RWPE2 (cell line): ENCODE measurements at places on chromosomes 11 and 22.
A peak's percentile ranks its signal among the peaks of the same experiment; 100 is the strongest.

- H3K4me1 ChIP-seq, result no peaks in the 10 kb centered on the region
- no peaks in the 10 kb centered on the region for H3K36me3 ChIP-seq
- no peak overlapping the region for H3K4me3 ChIP-seq
- no peaks in the 10 kb centered on the region for H3K27me3 ChIP-seq
- H3K27ac ChIP-seq, result no peak overlapping the region
- no peak for DNase-seq
These were observed 1334.0 kb downstream of the TBC1D22A start for GRCh38 chr22:48096411-48096810.

GRCh38 chr11:94025690-94026394, 4.7 kb downstream of the HEPHL1 start:
- no peaks in the 10 kb centered on the region for H3K36me3 ChIP-seq
- DNase-seq, result no peak
- H3K4me1 ChIP-seq, result peaks cover 21% of the 10 kb centered on the region
- H3K27me3 ChIP-seq, result no peaks in the 10 kb centered on the region
- H3K4me3 ChIP-seq, result no peak overlapping the region

GRCh38 chr11:827146-827896, 398 bp upstream of the CRACR2B start:
- H3K36me3 ChIP-seq, result no peaks in the 10 kb centered on the region
- no peak overlapping the region for H3K27ac ChIP-seq
- H3K27me3 ChIP-seq, result peaks cover 18% of the 10 kb centered on the region
- DNase-seq, result no peak

GRCh38 chr11:121895919-121896318, 220.1 kb downstream of the BLID start:
- DNase-seq, result no peak
- no peak overlapping the region for H3K4me3 ChIP-seq
- H3K4me1 ChIP-seq, result peaks cover 54% of the 10 kb centered on the region
- H3K27ac ChIP-seq, result peak overlapping the region; percentile 98

DNA sequence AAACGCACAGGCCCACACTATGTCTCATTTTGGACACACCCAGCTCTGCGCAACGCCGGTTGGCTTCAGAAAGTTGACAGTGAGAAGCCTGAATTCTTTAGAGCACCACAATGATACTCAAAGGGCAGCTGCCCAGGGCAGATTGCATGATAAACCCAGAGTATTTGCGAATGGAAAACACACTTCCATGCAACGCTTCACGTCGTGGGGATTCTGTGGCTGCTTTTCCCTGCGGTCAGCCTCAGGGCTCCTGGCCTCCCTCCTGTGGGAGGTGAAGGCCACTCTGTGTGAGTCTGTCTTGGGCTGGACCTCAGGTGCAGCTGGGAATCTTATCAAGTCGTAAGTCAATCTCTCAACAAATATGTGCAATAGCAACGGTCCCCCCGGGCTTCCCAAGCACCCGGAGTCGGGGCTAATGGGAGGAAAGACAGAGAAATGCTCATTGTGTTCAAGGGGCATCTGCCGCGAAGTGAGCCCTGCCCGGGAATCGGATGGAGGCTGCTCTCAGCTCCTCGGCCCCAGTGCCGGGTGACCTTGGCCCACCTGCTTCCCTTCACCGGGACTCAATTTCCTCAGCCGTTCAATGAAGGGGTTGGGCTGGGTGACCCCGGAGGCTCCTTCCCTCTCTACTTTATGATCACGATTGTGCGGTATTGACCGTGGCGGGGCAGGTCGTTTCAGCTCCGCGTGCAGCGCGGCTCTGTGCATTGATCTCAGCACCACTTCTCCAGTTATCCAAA, 623.6 kb downstream of the BRD1 start:
- no peak for DNase-seq
- H3K4me1 ChIP-seq, result no peaks in the 10 kb centered on the region
- no peak overlapping the region for H3K27ac ChIP-seq
- no peaks in the 10 kb centered on the region for H3K36me3 ChIP-seq
- no peaks in the 10 kb centered on the region for H3K27me3 ChIP-seq

DNA sequence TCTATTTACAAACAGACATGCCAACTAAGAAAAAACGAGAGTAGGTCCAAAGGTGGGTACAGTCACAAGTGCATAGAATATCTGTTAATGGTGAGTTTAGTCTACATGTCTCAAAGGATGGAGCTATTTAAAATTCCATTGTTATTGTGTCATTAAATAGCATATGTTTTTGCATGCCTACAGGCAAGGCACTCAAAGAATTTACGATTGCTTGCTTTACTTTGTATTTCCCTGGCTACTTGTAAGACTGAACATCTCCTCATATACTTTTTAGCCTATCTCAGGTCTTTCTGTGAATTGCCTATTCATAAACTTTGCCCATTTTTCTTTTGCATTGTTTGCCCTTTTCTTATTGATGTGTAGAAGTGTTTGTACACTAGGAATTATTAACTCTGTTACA, 39.7 kb downstream of the DEUP1 start:
- H3K27me3 ChIP-seq, result no peaks in the 10 kb centered on the region
- no peak overlapping the region for H3K4me3 ChIP-seq
- H3K27ac ChIP-seq, result no peak overlapping the region
- peaks cover 5% of the 10 kb centered on the region for H3K4me1 ChIP-seq
- no peaks in the 10 kb centered on the region for H3K36me3 ChIP-seq

- no peak overlapping the region for H3K27ac ChIP-seq
- no peak for DNase-seq
- H3K27me3 ChIP-seq, result peaks cover 66% of the 10 kb centered on the region
- no peaks in the 10 kb centered on the region for H3K36me3 ChIP-seq
- no peak overlapping the region for H3K4me3 ChIP-seq
These were observed 583 bp downstream of the FGF4 start for GRCh38 chr11:69774354-69775162.

DNA sequence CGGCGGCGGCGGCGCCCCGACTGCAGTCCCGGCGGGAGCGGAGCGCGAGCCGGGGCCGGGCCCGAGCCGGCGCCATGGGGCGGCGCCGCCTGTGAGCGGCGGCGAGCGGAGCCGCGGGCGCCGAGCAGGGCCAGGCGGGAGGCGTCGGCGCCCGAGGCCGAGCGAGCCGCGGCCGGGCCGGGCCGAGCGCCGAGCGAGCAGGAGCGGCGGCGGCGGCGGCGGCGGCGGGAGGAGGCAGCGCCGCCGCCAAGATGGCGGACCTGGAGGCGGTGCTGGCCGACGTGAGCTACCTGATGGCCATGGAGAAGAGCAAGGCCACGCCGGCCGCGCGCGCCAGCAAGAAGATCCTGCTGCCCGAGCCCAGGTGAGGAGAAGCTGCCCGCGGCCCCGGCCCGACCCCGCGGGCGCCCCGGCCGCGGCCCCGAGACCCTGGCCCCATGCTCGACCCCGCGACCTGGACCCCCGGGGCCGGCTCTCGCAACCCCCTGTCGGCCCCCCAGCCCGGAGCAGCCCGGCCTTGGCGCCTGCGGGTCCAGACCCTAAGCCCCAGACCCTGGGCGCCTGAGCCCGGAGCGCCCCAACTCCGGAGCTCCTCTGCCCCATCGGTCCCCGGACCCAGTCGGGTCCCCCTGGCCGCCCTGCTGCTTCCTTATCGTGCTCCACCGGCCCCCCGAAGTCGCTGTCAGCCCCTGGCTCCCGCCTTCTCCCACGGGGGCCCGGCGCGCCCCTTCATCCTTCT, at the start of gene GRK2:
Gene GRK2, plus strand, starts transcription at position 25 of the 739 bp plus-strand sequence. Its CDS starts 227 bp downstream, at position 252.
- H3K4me3 ChIP-seq, result peak within 1 kb of the TSS; percentile 97
- H3K36me3 ChIP-seq, result peaks cover 24% of the 10 kb centered on the region
- DNase-seq, result no peak
- H3K4me1 ChIP-seq, result peaks cover 44% of the 10 kb centered on the region

GRCh38 chr11:103338621-103339484, 229.6 kb downstream of the DYNC2H1 start:
- DNase-seq, result no peak
- no peaks in the 10 kb centered on the region for H3K4me1 ChIP-seq
- no peak overlapping the region for H3K27ac ChIP-seq
- H3K36me3 ChIP-seq, result 0 out of 2 replicates have a peak, but pooled peaks cover 5% of the 10 kb centered on the region
- no peak overlapping the region for H3K4me3 ChIP-seq

- peaks cover 29% of the 10 kb centered on the region for H3K4me1 ChIP-seq
- DNase-seq, result no peak
- H3K27me3 ChIP-seq, result no peaks in the 10 kb centered on the region
- H3K27ac ChIP-seq, result no peak overlapping the region
These were observed 10.9 kb upstream of the TSKU start for GRCh38 chr11:76772100-76772782.

- no peaks in the 10 kb centered on the region for H3K36me3 ChIP-seq
- H3K27ac ChIP-seq, result no peak overlapping the region
- no peak for DNase-seq
- H3K4me1 ChIP-seq, result no peaks in the 10 kb centered on the region
These were observed 6.0 kb upstream of the UCP3 start for GRCh38 chr11:74014880-74015279.

- H3K36me3 ChIP-seq, result peaks cover 74% of the 10 kb centered on the region
- H3K27ac ChIP-seq, result peak overlapping the region; percentile 90
- no peaks in the 10 kb centered on the region for H3K27me3 ChIP-seq
- peaks cover 25% of the 10 kb centered on the region for H3K4me1 ChIP-seq
These were observed 6.3 kb downstream of the AKIP1 start for GRCh38 chr11:8917157-8917825.

GRCh38 chr11:93169950-93170561, 27.7 kb downstream of the SLC36A4 start:
- H3K27me3 ChIP-seq, result no peaks in the 10 kb centered on the region
- H3K27ac ChIP-seq, result no peak overlapping the region
- no peaks in the 10 kb centered on the region for H3K4me1 ChIP-seq
- H3K4me3 ChIP-seq, result no peak overlapping the region
- no peak for DNase-seq
- peaks cover 5% of the 10 kb centered on the region; the same call in 1 of the 2 replicates for H3K36me3 ChIP-seq

- H3K4me3 ChIP-seq, result no peak overlapping the region
- H3K4me1 ChIP-seq, result no peaks in the 10 kb centered on the region
- H3K36me3 ChIP-seq, result no peaks in the 10 kb centered on the region
- no peak overlapping the region for H3K27ac ChIP-seq
These were observed 442.9 kb downstream of the DYNC2H1 start for GRCh38 chr11:103552086-103552485.

GRCh38 chr11:19366992-19367709, 126.4 kb upstream of the E2F8 start:
- no peaks in the 10 kb centered on the region for H3K36me3 ChIP-seq
- peaks cover 43% of the 10 kb centered on the region for H3K4me1 ChIP-seq
- DNase-seq, result no peak
- H3K27ac ChIP-seq, result peak overlapping the region; percentile 99
- no peak overlapping the region for H3K4me3 ChIP-seq
- no peaks in the 10 kb centered on the region for H3K27me3 ChIP-seq

DNA sequence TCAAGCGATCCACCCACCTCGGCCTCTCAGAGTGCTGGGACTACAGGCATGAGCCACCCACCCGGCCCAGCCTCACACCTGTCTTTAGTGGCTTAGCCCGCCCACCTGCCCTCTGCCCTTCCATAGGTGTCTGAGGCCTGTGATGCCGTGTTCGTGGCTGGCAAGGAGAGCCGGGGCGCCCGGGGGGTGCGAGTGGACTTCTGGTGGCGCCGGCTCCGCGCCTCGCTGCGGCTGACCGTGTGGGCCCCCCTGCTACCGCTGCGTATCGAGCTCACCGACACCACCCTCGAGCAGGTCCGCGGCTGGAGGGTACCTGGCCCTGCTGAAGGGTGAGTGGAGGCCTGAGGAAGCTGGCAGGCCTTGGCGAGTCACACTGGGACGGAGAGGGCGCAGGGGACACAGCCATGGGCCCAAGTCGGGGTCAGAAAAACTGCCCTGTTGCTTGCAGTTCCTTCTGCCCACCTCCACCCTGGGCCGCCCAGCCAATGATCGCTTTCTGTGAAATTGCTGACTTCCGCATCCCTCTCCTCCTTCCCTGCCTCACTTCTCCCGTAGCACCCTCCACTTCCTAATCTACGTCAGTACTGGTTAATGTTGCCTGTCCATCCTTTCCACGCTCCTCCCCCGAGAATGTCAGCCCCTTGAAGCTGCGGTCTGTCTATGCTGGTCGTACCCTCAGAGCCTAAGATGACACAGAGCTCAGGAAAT, 9.3 kb downstream of the TMEM132A start:
- H3K36me3 ChIP-seq, result peaks cover 12% of the 10 kb centered on the region
- no peak overlapping the region for H3K27ac ChIP-seq
- H3K4me1 ChIP-seq, result no peaks in the 10 kb centered on the region
- DNase-seq, result no peak

GRCh38 chr22:38403812-38404211, 51.2 kb downstream of the KCNJ4 start:
- H3K36me3 ChIP-seq, result no peaks in the 10 kb centered on the region
- no peak overlapping the region for H3K27ac ChIP-seq
- no peak overlapping the region for H3K4me3 ChIP-seq
- peak; percentile 19 for DNase-seq
- H3K4me1 ChIP-seq, result no peaks in the 10 kb centered on the region

DNA sequence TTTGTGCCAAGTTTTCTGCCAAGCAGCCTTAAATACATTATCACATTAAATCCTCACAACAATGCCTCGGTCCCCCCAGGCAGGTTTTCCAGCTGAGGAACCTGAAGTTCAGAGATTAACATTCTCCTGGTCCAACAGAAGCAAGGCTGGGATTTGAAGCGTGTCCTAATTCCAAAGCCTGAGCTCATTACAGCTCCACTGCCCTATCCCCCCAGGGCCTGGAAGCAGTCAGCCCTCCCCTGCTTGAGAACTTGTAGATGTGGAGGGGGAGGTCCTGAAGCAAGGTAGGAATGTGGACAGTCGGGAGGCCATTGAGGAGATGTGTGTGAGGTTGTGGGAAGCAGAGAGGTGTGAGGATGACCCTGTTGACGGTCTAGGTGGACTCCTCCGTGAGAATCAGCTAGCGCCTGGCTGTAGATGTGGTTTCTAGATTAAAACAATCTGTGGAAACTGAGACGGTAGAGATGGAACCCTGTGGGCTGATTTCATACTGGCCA, 8.1 kb downstream of the GRAMD1B start:
- H3K27ac ChIP-seq, result no peak overlapping the region
- H3K36me3 ChIP-seq, result no peaks in the 10 kb centered on the region
- no peaks in the 10 kb centered on the region for H3K4me1 ChIP-seq
- no peak for DNase-seq

- no peak for DNase-seq
- H3K27me3 ChIP-seq, result no peaks in the 10 kb centered on the region
- H3K4me3 ChIP-seq, result no peak overlapping the region
- H3K27ac ChIP-seq, result no peak overlapping the region
These were observed 3.7 kb upstream of the INPPL1 start for GRCh38 chr11:72220696-72221363.

DNA sequence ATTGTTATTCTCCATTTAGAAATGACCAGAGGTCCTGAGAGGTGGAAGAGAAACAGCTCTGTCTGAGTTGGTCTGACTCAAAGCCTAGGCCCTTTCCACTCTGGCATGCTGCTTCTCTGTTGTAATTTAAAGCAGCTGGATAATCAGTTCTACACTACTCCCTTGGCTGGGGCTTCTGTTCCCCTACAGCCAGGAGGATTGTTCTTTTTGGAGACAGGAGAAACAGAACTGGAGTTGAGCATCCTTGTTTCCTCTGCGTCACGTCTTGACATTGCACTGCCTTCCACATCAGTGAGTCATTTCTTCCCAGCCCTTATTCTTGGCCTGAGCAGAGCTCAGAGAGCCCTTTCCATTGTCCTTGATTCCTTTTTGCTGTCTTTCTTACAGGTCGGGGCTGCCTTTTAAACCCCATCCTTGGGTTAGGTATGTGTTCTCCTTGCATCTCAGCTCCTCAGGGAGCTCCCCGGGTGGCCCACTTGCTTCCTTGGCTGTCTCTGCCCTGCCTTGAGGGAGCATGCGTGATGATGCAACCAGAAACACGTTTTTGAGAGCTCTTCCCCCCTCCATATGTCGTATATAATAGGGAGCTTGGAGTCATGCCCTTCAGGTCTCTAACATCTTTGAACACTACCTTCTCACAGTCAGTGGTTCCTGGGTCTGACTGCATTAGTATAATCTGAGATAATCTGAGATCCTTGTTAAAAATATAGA, 35.7 kb downstream of the CYB5R2 start:
- peaks cover 2% of the 10 kb centered on the region for H3K4me1 ChIP-seq
- H3K27ac ChIP-seq, result no peak overlapping the region
- H3K4me3 ChIP-seq, result no peak overlapping the region
- no peaks in the 10 kb centered on the region for H3K36me3 ChIP-seq
- H3K27me3 ChIP-seq, result no peaks in the 10 kb centered on the region
- DNase-seq, result no peak
